GM13977 (cell line): ENCODE measurements at places on chromosomes 7 and 10.
A peak's percentile ranks its signal among the peaks of the same experiment; 100 is the strongest.

DNA sequence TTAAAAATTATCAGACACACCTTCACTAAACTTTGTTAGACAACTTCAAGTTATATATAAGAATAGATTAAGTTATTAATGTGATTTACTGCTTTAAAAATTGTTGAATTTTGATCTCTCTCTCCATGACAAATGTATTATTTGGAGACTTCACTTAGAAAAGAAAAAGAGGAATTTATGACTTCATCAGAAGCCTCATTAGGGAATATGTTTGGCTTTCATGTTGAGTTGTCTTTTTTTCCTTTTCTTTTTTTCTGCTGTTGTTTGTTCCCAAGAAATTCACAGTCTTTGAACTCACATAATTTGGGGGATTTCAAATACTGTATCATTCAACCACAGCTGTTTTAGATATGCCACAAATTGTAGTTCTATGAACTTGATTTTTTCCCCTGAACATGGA, 149.5 kb downstream of the PPP1R9A start:
- DNase-seq, result no peak

DNA sequence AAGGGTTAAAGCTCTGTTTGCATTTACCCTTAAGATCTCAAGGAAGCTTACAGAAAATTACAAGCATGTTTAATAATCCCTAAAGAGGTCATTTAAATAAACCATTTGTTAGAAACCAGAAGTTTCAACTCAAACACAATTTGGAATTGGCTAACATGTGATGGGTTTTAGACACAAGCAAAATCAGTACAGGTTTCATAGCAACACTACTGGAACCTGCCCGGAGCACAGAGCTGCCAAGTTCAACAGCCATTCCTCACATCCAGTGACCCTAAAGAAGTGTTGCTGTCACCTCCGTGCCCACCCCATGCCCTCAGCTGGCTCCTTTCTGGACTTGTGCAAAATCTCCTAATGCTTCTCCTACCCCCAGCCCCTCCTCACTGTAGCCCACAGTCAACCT, 338.8 kb upstream of the AUTS2 start:
- DNase-seq, result no peak

DNA sequence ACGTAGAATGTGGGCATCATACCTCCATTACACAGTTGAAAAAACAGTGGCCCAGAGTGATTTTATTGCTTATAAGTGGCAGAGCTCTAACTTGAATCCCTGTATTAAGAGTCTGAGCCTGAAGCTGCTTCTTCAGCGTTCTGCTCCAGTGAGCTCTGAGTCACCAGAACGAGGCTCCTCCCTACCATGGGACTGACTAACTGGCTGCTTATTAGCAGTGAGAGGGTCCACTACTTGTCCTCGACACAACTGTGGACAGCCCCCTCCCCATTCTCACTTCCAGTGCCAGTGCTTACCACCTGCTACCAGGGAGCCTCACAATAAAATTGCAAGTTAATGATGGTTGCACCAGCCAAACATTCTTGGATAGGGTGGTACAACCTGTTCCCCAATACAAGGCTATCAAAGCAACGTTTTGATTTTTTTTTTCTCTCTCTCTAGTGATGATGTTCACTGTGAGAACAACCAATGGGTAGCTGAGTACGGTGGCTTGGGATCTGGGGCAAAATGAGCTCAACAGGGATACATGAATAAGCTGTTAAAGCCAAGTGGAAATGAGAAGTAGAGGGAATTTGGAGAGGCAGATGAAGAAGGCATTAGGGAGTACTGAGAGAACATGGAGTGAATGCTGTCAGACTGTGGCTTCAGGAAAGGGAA, 2.7 kb upstream of the NRG3 start:
- DNase-seq, result no peak

DNA sequence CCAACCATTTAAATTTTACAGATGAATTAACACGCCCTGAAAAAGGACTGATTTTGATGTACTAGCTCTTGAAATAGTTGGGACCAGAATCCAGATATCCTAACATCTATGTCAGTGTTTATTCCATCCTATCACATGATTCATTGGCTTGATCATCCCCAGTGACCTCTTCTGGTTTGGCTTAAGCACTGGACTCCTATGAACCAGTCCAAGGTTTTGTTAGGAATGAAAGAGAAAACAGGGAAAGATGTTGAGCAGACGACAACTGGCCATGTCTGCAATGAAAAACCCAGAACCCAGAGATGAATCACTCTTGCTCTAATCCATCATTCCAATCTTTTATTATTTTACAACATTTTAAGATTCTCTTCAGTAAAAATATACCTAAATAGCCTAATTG, 1080.9 kb downstream of the SORCS1 start:
- no peak for DNase-seq

DNA sequence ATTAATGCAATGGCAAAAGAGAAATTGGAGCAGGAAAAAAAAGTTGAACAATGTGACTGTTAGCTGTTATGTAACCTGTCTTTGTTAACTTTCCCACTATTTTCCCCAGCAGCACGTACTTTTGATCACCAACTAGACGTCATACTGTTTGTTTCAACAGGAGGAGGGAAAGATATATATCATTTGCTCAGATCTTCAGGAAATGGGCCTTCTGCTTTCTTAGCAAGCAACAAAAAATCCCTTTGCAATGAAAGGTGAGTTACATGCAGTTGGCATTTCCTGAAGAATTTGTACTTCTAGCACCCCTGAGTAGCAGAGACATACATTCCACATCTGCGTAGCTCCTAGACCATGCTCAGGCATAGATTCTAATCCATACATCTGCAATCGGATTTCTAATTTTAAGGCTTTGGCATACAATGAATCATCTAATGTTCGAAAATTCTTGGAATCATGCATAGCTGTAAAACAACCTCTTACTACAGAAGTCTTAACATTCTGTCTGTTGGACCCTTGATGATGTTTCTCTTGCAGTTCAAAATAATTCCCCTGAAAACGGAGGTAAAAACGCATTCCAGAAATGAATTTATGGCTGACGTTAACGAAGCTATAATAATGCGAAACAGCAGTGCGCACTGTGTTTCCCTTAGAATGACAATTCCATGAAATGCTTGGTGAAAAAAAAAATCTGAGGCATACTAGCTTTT, 286.9 kb upstream of the MGMT start:
- no peak for DNase-seq

DNA sequence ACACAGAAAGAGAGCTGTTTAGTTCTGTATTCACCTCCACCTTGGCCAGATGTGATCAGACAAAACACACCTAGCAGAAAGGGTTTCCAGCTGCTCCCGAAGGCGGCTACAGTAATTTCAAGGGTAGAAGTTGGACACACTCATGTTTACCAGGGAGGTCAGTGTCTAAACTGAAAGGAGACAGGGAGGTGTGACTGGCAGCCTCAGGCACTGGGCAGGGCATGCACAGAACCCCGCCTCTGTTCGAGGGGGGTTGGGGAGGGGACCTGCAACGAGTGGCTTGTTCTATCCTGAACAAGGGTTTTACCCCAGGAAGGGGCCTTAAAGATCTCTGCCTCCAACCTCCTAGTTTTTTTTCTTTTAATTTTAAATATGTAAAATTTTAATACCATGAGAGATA, 49.6 kb downstream of the BPGM start:
- no peak for DNase-seq

- DNase-seq, result peak; percentile 24
These were observed 98.9 kb downstream of the KMT2C start for GRCh38 chr7:152336754-152337368.

- DNase-seq, result no peak
These were observed 132.1 kb upstream of the ZMIZ1 start for GRCh38 chr10:78936412-78937342.

- DNase-seq, result no peak
These were observed 75.7 kb downstream of the LYZL2 start for GRCh38 chr10:30553626-30554439.

GRCh38 chr10:10054466-10054865, 963.2 kb upstream of the CELF2 start:
- no peak for DNase-seq

DNA sequence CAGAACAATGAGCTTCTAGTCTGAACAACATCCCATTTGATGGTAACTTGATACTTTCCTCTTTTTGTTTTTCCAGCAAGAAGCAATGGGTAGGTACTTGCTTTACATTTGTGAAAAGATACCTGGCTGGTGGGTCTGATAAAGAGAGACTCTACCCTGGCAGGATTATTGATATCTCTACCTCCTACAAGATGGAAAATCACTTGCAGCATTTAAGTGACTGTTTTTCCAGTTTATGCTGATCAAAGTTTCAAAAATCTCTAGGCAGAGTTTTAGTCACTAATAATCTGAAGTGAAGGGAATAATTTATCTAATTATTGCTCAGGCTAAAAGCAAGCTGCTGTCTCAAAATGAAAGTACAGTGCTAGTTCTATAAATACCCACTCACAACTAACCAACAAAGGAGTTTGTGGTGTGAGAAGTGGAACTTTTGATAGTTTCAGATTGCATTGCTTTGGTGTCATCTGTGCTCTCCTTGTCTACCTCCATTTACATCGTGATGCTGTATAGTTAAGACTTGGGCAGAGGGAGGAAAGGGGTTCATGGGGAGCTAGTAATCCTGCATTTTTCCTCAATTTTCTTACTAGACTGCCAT, 86.0 kb upstream of the ANKRD1 start:
- peak; percentile 43 for DNase-seq

DNA sequence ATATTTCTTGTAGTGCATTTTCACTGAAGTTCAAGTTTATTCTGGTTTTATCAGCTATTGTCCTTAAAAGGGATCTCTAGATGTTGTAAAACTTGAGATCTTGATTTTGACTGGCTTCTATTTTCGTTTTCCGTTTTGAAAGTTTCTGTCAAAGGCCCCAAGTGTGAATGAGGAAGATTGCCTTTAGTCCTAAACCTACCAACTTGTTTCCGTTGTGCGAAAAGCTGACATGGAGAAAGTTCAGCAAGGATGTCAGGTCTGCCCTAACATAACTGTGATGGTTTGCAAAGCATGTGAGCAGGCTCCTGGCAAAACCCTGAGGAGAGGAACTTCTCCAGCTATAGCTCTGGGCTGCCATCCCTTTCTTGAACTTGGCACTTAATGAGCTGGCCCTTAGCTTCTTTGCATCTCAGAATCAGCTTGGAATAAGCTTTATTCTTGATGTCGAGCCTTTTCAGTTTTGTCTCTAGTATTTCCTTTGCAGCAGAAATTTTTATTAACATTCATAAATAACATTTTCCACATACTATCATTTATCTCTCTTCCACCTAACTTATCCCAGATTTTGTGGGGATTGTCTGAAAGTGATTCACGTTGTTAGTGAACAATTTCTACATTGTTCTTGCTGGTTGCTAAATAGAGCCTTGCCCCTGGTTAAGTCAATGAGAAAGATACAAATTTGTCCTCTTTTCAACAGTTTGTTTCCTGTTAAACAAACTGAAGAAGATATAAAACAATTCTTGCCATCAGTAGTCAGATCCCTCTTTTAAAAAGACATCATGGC, 559.4 kb downstream of the SUGCT start:
- DNase-seq, result no peak

DNA sequence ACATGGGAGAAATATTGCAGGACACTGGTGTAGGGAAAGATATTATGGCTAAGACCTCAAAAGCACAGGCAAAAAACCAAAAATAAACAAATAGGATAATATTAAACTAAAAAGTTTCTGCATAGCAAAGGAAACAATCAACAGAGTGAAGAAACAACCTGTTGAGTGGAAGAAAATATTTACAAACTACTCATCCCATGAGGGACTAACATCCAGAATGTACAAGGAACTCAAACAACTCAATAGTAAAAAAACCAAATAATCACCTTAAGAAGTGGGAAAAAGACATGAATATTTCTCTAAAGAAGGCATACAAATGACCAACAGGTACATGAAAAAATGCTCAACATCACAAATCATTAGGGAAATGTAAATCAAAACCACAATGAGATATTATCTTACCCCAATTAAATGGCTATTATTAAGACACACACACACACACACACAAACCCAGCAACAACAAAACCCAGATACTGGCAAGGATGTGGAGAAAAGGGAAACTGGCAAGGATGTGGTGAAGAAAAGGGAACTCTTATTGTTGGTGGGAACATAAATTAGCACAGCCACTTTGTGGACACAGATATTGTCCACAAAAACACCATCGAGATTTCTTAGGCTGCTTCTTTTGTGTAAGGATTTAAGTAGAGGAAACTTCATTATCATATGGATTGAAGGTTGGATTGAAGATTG, 9.8 kb upstream of the RAB18 start:
- DNase-seq, result no peak

- no peak for DNase-seq
These were observed 136.9 kb upstream of the PALS2 start for GRCh38 chr7:24436131-24436920.

DNA sequence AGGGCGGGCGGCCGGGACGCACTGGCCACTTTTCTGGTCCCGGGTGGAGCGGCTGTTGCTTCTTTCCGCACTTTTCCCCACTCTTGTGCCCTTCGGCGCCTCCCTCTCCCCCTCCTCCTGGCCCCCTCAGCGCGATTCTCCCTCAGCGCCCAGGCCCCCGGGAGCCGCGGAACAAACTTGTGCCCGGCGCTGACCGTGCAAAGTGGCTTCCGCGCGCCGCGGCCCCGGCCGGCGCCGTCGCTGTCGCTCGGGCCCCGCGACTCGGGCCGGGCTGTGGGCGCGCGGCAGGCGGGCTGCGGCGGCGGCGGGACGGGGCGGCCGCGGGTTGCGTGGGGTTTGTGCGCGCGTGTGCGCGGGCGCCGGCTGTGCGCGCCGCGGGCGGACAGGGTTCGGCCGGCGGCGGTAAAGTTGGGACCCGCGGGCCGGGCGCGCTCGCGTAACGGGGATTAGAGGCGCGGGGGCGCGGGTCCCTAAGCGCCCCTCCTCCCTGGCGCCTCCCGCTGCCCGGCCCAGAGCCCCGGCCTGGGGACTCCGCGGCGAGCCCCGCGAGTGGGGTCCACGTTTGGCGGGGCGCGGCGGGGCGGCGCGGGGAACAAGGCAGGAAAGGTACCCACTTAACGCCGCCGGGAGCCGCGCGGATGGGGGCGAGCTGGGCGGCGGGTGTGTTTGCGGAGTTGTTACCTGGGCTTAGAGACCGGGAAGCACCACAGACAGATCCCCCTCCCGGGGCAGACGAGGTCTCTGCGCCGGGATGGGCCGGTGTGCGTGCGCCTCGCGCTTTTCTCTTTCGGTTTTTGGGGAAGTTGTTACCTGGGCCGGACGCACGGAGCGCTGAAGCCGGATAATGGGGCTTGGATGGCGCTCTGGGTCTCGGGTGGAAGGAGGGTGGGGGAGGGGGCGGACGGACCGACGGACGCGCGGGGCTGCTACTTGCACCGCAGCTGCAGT, 860 bp downstream of the ZEB1 start:
- DNase-seq, result peak; percentile 45
